ENCODE measurements at places on chromosomes 1 and 21. TPM values are rescaled to one million over a fixed set of nuclear protein-coding genes. Genes with fewer than 3 reads are reported as not detected.

The PADI2 gene
- not detected for total RNA-seq

The SIK1 gene
- 9.0 TPM for total RNA-seq

The TMEM269 gene
- not detected for total RNA-seq

The AXDND1 gene
- 0.30 TPM for total RNA-seq

The KANK4 gene
- total RNA-seq: 0.30 TPM

The DNAI4 gene
- 5.6 TPM for total RNA-seq

The KCND3 gene
- total RNA-seq: 0.14 TPM

The TACSTD2 gene
- total RNA-seq: 0.18 TPM

The OLIG2 gene
- total RNA-seq: not detected

The PLCH2 gene
- 0.09 TPM for total RNA-seq

The ATF6 gene
- 29.9 TPM for total RNA-seq

The CD5L gene
- total RNA-seq: not detected

The CD2 gene
- total RNA-seq: not detected

The SYT11 gene
- 46.9 TPM for total RNA-seq

The C1orf21 gene
- total RNA-seq: 28.5 TPM

The CNR2 gene
- not detected for total RNA-seq

The HSD3B2 gene
- not detected for total RNA-seq

The CKS1B gene
- 30.3 TPM for total RNA-seq

The NMNAT2 gene
- total RNA-seq: 11.3 TPM

The SPATA45 gene
- not detected for total RNA-seq

The CASZ1 gene
- under 0.01 TPM for total RNA-seq

The STX12 gene
- 82.8 TPM for total RNA-seq

The PIGK gene
- total RNA-seq: 78.1 TPM

The DMRTA2 gene
- 0.05 TPM for total RNA-seq

The CBR3 gene
- total RNA-seq: 4.5 TPM

The PLA2G2F gene
- total RNA-seq: not detected

The CD34 gene
- 0.05 TPM for total RNA-seq

The DAB1 gene
- under 0.01 TPM for total RNA-seq

The KRTAP10-8 gene
- not detected for total RNA-seq

The TNFRSF1B gene
- 3.0 TPM for total RNA-seq

The HPCAL4 gene
- not detected for total RNA-seq

The FAM72D gene
- 1.4 TPM for total RNA-seq

The ADAMTSL4 gene
- total RNA-seq: 2.7 TPM

The FAM78B gene
- total RNA-seq: 0.32 TPM

The LCE1A gene
- total RNA-seq: not detected

The SLC2A5 gene
- 12.5 TPM for total RNA-seq

The PLPPR5 gene
- 0.05 TPM for total RNA-seq

The NPPB gene
- total RNA-seq: 19.7 TPM

Measured in smooth muscle cell of the umbilical artery (primary cell).